Sigmoid colon (tissue), 7 donors: ENCODE measurements at places on chromosomes 13 and 19. TPM values are rescaled to one million over a fixed set of nuclear protein-coding genes. Genes with fewer than 3 reads are reported as not detected.

GRCh38 chr13:25151626-25152195 is 20.4 kb downstream of the AMER2 start:
- DNase-seq, result no peak
- no peaks in the 10 kb centered on the region for H3K27me3 ChIP-seq
- H3K4me3 ChIP-seq, result no peak overlapping the region
- no peaks in the 10 kb centered on the region for H3K4me1 ChIP-seq
- H3K36me3 ChIP-seq, result no peaks in the 10 kb centered on the region

- no peaks in the 10 kb centered on the region for H3K4me1 ChIP-seq
- no peak overlapping the region for H3K4me3 ChIP-seq
- H3K27me3 ChIP-seq, result no peaks in the 10 kb centered on the region
- H3K36me3 ChIP-seq, result no peaks in the 10 kb centered on the region
- no peak for DNase-seq
These were observed 490.8 kb downstream of the PCDH20 start for GRCh38 chr13:60924856-60925255.

GRCh38 chr13:35387682-35388250 is 88.7 kb downstream of the MAB21L1 start:
- no peaks in the 10 kb centered on the region for H3K4me1 ChIP-seq
- H3K4me3 ChIP-seq, result no peak overlapping the region
- no peak for DNase-seq
- no peak overlapping the region for H3K27ac ChIP-seq
- no peaks in the 10 kb centered on the region for H3K36me3 ChIP-seq
- no peaks in the 10 kb centered on the region for H3K27me3 ChIP-seq

DNA sequence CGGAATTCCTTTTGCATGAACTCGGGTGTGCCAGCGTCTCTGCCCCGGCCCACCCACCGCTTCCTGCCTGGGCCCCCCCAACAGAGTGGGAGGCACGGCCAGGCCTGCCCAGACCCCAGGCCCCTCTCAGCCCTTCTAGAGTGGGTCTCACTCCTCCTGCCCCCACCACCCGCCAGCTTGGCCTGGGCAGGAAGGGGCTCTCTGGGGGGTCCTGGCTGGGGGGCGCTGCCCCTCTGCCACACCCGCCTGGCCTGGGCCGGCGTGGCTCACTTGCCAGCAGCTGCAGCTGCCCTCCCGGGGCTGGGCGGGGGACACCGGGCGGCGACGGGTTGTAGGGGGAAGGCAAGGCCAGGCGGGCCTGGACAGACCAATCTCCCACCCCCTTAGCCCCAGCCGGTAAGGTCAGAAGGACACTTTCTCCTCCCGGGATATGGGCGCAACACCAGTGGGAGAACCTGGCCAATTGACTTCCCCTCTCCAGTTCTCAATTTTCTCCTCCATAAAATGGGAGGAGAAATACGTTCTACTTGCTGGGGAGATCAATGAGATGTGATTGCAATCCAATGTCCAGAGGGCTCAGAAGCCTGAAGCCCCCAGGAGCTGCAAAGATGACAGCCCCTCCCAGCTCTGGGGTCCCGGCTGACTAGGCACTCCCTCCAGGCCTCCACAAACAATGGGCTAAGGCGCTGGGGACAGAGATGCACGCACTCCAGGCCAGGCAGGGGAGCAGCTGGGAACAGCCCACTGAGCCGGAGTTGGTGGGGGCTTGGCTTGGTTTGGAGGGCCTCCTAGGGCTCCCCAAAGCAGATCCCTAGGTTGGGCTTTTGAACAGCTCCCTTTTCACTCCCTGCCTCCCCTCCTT is 2.4 kb downstream of the CRLF1 start:
- no peak for DNase-seq
- H3K27me3 ChIP-seq, result peaks cover 48% of the 10 kb centered on the region
- H3K27ac ChIP-seq, result no peak overlapping the region
- no peaks in the 10 kb centered on the region for H3K36me3 ChIP-seq

GRCh38 chr19:4715529-4716221 is 8.0 kb downstream of the DPP9 start:
- H3K27ac ChIP-seq, result no peak overlapping the region
- DNase-seq, result no peak
- H3K36me3 ChIP-seq, result peaks cover 20% of the 10 kb centered on the region

- H3K4me3 ChIP-seq, result no peak overlapping the region
- H3K27me3 ChIP-seq, result no peaks in the 10 kb centered on the region
- peaks cover 7% of the 10 kb centered on the region for H3K4me1 ChIP-seq
- no peaks in the 10 kb centered on the region for H3K36me3 ChIP-seq
These were observed 2.8 kb downstream of the SEMA6B start for GRCh38 chr19:4556597-4557127.

ZIC5 gene
- total RNA-seq, result not detected

CLEC4G gene
- 3.0 TPM for total RNA-seq

GRCh38 chr13:35814605-35815011 is 316.6 kb downstream of the DCLK1 start:
- H3K4me1 ChIP-seq, result peaks cover 7% of the 10 kb centered on the region
- no peak overlapping the region for H3K27ac ChIP-seq
- H3K36me3 ChIP-seq, result no peaks in the 10 kb centered on the region
- DNase-seq, result no peak
- H3K27me3 ChIP-seq, result no peaks in the 10 kb centered on the region
- H3K4me3 ChIP-seq, result no peak overlapping the region

DNA sequence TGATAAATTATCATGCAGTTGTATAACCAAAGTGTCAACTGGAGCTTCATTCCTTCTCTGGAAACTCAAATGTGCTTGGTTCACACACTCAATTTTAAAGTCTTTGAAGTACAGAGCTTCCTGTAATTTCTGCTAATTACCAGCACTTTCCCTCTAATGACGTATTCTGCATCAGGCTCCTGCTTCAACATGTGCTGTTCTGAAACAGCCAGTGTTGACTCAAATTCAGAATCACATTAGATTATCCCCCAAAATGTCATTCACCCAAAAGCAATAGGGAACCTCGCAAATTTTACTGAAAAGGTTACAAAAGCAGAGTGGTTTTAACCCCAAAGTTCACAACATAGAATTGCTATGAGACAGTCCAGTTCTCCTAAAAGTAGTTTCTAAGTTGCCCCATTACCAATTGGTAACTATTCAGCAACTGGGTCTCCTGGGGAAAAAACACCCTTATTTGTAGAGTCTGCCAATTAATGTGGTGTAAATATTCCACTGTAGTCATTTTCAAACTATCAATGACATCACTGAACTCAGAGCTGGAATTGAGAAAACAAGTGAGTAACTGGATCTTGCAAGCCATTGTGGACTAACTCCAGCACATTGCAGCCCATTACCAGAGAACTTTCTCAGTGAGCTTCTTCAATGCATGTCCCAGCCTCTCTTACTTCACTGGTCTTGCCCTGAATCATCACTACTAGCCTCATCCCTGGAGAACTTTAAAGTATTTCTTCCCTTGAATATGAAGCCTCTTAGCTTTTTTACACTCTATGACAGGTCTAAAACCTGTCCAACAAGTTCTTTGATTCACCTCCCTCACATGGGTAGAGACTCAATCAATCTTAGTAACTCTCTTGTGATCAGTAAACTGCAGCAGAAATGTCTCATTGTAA is 955.4 kb downstream of the EFNB2 start:
- H3K27ac ChIP-seq, result no peak overlapping the region
- no peaks in the 10 kb centered on the region for H3K4me1 ChIP-seq
- DNase-seq, result no peak
- H3K4me3 ChIP-seq, result no peak overlapping the region
- no peaks in the 10 kb centered on the region for H3K27me3 ChIP-seq

SIGLEC6 gene
- total RNA-seq, result 2.0 TPM

- peaks cover 33% of the 10 kb centered on the region for H3K4me1 ChIP-seq
- no peaks in the 10 kb centered on the region for H3K27me3 ChIP-seq
- peak overlapping the region; percentile 58 for H3K4me3 ChIP-seq
- no peaks in the 10 kb centered on the region for H3K36me3 ChIP-seq
- DNase-seq, result peak; percentile 82
These were observed 2.0 kb upstream of the TSHZ3 start for GRCh38 chr19:31351056-31351854.

ZSCAN4 gene
- 0.36 TPM for total RNA-seq

DNA sequence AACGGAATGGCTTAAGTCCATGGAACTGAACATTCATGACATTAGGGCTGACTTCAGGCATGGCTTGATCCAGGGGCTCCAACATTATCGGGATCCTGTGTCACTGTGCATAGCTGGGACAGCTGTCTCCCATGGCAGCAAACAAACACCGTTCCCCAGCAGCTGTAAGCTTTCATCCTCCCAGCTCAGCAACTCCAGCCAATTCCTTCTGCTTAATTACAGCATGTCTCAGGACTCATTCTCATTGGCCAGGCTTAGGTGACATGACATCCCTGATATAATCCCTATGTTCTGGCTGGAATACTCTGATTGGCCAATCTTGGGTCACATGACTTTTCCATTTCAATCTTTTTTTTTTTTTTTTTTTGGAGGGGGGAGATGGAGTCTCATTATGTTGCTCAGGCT is 10.9 kb upstream of the TLE5 start:
- peaks cover 11% of the 10 kb centered on the region for H3K4me1 ChIP-seq
- no peak overlapping the region for H3K4me3 ChIP-seq
- H3K27me3 ChIP-seq, result no peaks in the 10 kb centered on the region
- H3K36me3 ChIP-seq, result no peaks in the 10 kb centered on the region

WDR62 gene
- total RNA-seq, result 0.36 TPM

COL5A3 gene
- total RNA-seq, result 19.9 TPM

GRCh38 chr13:85816413-85816812 is 17.2 kb upstream of the SLITRK6 start:
- H3K27ac ChIP-seq, result no peak overlapping the region
- no peaks in the 10 kb centered on the region for H3K27me3 ChIP-seq
- no peak overlapping the region for H3K4me3 ChIP-seq
- H3K36me3 ChIP-seq, result no peaks in the 10 kb centered on the region
- H3K4me1 ChIP-seq, result no peaks in the 10 kb centered on the region
